ENCODE measurements at places on chromosomes 7 and 10.

DNA sequence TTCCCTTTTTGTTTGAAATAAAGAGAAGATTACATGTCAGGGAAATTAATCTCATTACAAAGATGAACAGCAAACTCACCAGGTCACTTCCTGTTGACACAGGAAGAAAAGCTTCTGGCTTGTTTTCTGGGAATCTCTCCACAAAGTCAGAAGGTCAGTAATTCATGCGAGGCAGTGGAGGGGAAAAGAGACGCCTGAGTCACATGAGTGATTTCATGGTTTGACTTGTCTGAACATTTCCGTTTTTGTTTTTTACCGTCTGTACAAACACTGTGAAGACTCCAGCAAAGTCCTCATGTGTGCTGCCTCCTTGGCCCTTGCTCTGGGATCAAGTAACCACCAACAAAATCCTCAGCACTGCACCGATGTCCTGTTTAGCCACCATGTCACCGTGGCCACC lies 2.5 kb upstream of the HABP2 start:
- H3K4me3 ChIP-seq, result no peak overlapping the region
- H3K27me3 ChIP-seq, result no peaks in the 10 kb centered on the region
- H3K27ac ChIP-seq, result no peak overlapping the region
- no peaks in the 10 kb centered on the region for H3K36me3 ChIP-seq
- no peaks in the 10 kb centered on the region for H3K4me1 ChIP-seq

GRCh38 chr10:70399177-70399576 lies 4.8 kb upstream of the EIF4EBP2 start:
- H3K36me3 ChIP-seq, result no peaks in the 10 kb centered on the region
- no peak for DNase-seq
- no peaks in the 10 kb centered on the region for H3K27me3 ChIP-seq
- H3K27ac ChIP-seq, result no peak overlapping the region

DNA sequence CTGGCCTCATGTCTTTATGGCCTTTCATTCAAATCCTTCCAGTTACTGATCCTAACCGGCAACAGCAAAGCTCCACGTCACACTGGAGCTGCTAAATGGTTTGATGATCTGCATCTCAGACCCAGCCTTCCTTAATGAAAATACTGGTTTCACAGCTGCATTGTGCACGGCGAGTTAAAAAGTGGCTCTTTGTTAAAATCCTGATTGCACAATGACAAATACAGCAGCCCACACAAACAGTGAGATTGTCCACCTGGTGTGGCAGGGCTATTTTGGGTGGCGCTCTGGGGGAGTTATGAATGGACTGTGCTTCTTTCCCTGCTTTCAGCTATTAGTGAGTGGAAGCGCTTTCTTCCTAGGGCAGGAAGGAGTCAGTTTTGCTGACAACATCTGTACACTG lies 63.4 kb upstream of the C1QL3 start:
- no peak for DNase-seq
- H3K27ac ChIP-seq, result no peak overlapping the region
- H3K27me3 ChIP-seq, result no peaks in the 10 kb centered on the region
- no peaks in the 10 kb centered on the region for H3K36me3 ChIP-seq
- no peaks in the 10 kb centered on the region for H3K4me1 ChIP-seq

GRCh38 chr10:18097524-18097923 lies 42.7 kb upstream of the CACNB2 start:
- no peak for DNase-seq
- H3K36me3 ChIP-seq, result no peaks in the 10 kb centered on the region
- H3K4me1 ChIP-seq, result no peaks in the 10 kb centered on the region
- H3K4me3 ChIP-seq, result no peak overlapping the region
